ENCODE measurements at places on chromosomes 6 and 20.

- DNase-seq: no peak
Measured at GRCh38 chr6:17022604-17023003, 79.2 kb upstream of the STMND1 start.

DNA sequence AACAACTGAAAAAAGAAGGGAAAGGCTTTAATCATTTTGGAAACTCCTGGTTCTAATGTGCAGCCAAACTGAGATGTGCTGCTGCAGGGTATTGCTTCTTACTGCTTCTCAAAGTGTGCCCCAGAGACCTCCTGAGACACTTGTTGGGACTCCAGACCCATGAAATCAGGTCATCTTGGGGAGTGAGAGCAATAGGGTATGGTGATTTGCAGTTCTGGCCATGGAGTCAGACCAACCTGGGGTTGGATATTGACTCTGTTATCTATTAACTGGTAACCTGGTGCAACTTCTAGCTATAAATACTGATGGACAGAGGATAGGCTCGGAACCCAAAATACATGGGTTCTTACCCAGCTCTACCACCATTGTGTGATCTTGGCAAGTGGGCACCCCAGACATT, 3.8 kb downstream of the TSPO2 start:
- DNase-seq: no peak

- no peak for DNase-seq
Measured at GRCh38 chr6:169409742-169410312, 156.2 kb upstream of the THBS2 start.

DNA sequence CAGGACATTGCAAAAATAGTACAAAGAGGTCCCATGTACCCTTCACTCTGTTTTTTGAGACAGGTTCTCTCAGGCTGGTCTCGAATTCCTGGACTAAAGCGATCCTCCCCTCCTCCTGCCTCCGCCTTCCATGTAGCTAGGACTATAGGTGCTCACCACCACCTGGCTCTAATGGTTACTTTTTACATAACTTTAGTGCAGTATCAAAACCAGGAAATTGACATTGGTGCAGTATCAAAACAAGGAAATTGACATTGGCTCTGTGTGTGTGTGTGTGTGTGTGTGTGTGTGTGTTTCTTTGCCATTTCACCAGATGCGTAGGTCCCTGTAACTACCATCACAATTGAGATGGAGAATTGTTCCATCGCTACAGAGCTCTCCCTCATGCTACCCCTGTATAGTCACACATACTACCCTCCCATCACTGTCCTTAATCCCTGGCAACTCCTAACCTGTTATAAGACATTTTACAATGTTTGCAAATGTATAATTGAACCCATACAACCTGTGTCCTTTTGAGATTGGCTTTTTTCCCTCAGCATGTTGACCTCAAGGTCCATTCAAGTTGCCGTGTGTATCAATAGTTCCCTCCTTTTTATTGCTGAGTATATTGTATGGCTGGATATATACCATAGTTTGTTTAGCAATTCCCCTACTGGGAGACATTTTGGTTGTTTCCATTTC, 28.3 kb upstream of the RIPOR2 start:
- DNase-seq: no peak

DNA sequence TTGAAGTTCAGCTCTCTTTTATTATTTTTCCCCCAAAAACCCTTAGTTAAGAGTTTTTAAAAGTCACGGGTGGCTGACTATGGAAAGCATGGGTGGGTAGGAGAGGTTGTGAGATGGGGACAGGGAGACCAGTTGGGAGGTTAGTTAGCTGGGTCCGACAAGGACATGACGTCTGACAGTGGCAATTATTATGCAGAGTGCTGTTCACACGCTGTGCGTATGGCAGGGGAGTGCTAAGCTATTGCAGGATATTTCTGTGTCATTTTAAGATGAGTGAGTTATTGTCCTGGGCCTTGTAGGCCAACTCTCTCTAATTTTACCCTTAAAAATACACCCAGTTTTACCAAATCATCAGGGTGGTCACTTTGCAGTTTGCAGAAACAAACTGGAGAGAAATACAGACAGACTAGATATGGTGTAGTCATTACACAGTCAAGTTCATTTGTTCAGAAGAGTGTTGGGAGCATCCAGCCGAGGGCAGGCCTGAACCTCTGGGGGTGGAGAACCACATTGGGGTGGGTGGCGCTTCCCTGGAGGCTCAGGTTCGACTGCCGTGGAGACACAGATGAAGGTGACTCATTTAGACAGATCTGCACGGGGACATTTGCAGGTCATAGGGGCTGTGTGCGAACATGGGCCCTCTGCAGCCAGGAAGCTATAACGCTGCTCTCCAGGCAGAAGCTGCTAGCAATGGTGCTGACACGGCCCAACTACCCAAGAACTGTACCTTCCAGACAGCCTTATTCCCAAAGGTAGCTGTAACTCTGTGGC, 307.6 kb downstream of the QKI start:
- DNase-seq: no peak

- DNase-seq: no peak
Measured at GRCh38 chr6:41778895-41779294, 805 bp downstream of the FRS3 start.

- peak; percentile 99 for DNase-seq
Measured at GRCh38 chr6:26285143-26286134, 79.6 kb upstream of the BTN3A2 start.

- no peak for DNase-seq
Measured at GRCh38 chr6:151847064-151847463, 39.6 kb downstream of the ESR1 start.

DNA sequence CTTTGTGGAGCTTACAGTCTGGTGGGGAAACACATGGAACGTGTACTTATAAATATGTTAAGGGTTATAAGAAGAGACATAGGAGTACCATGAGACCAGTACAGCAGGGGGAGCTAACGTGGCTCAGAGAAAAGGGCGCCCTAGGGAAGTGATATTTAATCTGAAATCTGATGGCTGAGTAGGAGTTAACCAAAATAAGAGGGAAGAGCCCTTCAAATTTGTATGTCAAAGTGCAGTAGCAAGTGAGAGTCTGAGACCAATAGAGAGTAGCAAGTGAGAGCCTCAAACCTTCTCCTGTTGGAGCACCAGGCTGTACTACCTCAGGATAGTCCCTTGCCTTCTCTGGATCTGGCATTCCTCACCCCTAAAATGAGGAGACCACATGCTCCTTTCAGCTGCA, 6.1 kb upstream of the PKIG start:
- DNase-seq: no peak

- no peak for DNase-seq
Measured at GRCh38 chr6:13711324-13711732, 307 bp downstream of the RANBP9 start.

DNA sequence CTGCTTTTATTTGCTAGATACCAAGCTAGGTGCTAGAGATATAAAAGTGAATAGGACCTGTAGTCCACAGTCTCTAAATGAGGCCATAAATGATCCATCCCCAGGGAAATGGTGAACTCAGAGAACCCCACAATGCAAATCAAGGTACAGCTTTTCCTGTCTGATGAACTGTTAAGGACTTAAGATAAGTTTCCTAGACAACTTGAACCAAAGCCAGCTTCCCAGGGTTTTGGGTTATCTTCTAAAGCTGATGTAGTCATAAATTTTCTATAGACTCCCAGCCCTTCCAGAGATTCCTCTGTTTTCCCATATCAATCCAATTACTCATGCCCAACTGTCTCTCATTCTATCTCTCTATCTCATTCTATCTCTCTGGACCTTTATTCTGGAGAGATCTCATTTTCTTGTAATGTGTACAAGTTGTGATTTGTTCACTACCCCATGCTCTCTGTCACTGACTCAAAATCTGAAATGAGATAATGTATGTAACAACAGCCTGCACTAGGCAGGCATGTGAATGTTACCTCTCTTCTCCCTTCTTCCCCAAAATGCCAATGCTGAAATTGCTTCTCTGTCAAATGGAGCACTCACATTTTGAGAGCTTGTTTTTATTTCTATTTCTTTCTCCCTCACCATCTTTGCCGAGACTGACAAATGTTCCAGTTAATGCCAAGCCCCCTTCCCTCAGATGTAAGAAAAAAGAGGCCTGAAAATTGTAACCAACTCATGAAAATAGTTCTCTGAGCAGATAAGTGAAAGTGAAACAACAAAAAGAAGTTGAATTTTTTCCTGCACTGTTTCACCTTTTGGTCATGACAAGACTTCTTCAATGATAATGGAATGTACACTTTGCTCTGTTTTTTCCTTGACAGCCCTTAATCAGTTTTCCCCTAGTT, 279.9 kb downstream of the SLC35F1 start:
- no peak for DNase-seq

GRCh38 chr20:13267231-13267630, 46.2 kb downstream of the ISM1 start:
- DNase-seq: no peak

- no peak for DNase-seq
Measured at GRCh38 chr6:35717449-35718374, 19.1 kb upstream of the ARMC12 start.

- DNase-seq: no peak
Measured at GRCh38 chr20:16314748-16315159, 258.5 kb downstream of the KIF16B start.

DNA sequence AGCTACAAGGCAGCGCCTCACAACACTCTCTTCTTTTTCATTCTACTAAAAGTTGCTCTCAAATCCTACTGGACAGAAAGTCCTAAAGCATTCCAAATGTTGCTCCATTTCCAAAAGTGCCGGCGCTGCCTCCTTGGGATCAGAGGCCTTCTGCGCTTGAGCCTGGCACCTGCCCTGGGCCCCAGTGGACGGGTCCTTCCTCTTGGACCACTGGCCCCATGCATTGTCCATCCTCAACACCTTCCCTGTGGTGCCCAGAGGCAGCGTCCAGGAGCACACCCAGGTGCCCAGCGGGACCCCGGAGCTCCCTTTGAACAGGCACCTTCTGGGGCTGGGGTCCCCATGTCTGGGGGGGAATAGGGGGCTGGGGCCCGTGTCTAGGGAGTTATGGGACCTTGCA, 205.2 kb downstream of the ERMARD start:
- no peak for DNase-seq

DNA sequence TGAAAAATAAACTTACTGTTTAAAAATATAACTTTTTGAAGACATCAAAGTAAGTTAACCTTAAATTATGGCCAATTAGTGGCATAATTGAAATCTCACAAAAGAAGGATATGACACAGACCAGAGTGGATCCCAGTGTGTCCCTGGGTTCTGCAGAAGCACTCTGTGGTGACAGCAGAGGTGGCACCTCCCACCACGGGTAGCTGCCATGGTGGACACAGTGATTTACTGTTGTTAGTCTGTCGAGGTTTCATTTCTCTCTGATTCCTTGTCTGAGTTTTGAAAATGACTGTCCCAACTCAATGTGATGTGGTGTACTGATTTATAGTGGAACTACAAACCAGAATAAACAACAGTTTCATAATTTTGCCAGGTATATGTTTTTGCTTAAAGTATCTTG, 76.5 kb downstream of the TULP4 start:
- no peak for DNase-seq

GRCh38 chr20:61205769-61206168, 46.3 kb upstream of the CDH4 start:
- DNase-seq: no peak

DNA sequence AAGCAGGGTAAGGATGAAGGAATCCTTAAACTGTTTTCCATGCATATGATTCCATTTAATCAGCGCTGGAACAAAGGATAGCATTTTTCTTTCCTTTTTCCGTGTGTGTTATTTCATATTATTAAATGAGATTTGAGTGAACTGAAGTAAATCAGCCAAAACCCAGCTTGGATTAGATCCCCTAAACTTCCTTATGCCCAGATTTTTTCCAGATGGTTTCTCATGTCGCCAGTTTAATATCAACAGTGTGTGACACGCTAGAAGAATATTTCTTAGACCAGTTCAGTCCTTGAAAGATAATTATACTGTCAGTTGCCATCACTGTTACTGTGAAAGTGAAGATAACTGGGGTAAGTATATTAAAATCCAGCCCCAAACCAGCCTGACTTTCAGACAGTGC, 1009.4 kb downstream of the KIF16B start:
- no peak for DNase-seq

DNA sequence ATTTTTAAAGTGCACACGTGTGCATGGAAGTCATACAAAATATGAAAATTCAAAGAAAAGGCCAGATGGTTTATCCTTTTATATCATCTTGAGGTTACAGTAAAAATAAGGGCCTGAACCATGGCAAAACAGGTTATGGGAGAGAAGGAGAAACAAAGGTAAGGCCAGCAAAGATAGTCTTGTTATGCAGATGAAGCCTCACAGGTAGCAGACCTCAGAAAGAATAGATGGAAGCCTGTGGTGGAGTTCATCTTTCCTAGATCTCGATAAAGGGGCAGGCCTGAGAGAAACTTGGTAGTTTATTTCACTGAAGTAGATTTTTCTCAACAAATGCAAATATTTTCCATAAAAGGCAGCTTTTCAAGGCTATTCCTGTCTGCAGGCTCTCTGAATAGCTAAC, 693.8 kb downstream of the KHDRBS2 start:
- no peak for DNase-seq

GRCh38 chr6:162497389-162497788, 230.2 kb downstream of the PRKN start:
- no peak for DNase-seq

DNA sequence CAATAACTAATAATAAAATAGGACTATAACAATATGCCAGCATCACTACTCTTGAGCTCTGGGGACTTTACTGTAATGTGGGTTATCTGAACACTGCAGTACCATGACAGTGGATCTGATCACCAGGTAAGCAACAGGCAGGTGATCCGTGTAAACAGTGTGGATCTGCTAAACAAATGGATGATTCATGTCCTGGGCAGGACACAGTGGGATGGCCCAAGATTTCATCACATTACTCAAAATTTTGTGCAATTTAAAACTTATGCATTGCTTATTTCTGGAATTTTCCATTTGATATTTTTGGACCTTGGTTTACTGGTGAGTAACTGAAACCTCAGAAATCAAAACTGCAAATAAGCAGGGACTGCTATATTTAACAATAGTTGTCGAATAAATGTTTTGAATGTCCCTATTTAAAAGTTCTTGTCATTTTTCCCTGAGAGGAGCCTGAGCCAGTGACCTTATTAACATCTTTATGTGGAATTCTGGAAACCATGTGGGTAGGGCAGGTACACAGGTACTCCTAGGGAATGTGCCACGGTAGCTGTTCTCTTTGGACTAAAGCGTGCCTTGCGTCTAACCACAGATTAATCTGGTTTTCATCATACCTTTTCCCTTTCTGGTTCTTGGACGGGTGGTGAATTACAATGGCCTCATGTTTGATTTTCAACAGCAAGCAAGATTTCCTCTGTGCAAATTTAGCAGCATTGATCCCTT, 214.5 kb upstream of the SASH1 start:
- DNase-seq: no peak

DNA sequence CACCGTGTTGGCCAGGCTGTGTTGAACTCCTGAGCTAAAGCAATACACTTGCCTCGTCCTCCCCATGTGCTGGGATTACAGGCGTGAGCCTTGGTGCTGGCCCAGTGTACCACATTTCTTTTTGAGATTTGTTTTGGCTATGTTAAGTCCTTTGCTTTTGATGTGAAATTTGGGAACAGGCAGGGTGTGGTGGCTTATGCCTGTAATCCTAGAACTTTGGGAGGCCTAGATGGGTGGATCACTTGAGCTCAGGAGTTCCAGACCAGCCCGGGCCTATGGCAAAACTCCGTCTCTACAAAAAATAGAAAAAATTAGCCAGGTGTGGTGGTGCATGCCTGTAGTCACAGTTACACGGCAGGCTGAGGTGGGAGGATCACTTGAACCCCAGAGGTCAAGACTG, 40.2 kb downstream of the GINS1 start:
- no peak for DNase-seq
